ENCODE measurements at places on chromosomes 2 and 18.

DNA sequence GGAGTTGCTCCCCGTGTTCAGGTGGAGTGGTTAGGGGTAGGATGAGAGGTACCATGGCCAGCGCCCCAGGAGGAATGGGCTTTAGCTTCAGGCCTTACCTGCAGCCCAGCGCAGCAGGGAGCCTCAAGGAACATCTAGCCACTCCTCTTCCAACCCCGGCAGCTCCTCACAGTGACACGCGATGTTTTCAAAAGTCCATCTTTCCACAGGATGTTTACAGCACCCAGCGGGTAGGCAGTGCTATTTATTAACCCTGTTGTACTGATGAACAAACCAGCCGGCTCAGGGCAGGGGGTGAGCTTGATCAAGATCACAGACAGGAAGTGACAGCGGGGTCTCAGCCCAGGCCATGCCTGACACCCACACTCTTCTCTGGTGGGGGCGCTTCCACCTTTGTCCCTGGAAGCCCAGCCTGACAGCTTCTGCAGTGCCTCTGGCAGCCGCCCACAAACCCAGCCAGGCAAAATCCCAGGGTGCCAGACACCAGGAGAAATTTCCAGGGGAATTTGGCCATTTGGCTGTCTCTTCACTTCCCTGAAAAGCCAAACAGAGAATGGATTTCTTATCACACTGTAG is 18.4 kb upstream of the PRLH start:
- DNase-seq: no peak

DNA sequence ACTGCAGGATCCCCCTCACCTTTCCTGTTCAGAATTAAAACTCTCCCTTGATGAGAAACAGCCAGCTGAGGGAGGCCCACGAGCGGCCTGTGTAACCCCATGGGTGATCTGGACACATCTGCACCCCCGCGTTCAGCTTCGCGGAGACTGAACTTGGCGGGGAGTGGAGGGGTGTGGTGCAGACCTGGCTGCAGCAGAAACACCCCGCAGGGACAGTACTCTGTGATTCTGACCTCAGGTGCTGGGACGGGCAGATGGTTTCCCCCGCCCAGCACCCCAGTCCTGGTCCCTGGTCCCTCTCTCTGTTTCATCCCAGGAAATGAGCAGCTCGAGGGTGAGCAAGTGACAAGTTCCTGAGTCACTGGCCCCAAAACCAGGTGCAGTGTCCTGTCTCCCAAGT is 41.2 kb downstream of the GBX2 start:
- DNase-seq: no peak

- no peak for DNase-seq
These were observed 13.2 kb upstream of the SS18 start for GRCh38 chr18:26103579-26103978.

DNA sequence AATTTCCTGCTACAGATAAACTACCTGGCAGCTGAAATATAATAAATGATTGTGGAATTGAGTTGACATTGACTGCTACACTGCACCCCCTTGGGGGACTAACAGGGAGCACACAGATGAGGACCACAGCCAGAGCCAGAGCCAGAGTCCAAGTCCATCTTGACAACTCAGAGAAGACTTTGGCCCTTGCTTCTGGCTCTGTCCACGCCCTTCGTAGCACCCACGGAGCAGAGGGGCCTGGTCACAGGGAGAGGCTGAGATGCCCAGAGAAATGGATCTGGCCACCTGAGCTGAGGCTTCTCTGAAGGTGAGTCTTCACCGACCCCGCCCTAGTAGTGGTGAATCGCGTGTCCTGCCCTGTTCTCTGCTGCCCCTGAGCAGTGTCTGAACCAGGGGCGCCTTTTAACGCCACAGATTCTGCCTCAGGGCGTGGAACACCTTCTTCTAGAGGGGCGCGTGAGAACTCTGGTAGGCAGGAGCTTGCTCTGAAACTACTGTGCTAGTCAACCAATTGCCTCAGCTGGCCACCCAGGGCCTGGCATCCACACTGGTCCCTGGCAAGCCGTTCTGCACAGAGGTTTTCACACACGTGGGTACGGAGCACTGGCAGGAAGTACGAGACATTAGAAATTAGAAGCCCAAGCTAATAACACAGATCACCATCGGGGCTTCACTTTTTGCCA is 35.7 kb upstream of the MAT2A start:
- DNase-seq: no peak

DNA sequence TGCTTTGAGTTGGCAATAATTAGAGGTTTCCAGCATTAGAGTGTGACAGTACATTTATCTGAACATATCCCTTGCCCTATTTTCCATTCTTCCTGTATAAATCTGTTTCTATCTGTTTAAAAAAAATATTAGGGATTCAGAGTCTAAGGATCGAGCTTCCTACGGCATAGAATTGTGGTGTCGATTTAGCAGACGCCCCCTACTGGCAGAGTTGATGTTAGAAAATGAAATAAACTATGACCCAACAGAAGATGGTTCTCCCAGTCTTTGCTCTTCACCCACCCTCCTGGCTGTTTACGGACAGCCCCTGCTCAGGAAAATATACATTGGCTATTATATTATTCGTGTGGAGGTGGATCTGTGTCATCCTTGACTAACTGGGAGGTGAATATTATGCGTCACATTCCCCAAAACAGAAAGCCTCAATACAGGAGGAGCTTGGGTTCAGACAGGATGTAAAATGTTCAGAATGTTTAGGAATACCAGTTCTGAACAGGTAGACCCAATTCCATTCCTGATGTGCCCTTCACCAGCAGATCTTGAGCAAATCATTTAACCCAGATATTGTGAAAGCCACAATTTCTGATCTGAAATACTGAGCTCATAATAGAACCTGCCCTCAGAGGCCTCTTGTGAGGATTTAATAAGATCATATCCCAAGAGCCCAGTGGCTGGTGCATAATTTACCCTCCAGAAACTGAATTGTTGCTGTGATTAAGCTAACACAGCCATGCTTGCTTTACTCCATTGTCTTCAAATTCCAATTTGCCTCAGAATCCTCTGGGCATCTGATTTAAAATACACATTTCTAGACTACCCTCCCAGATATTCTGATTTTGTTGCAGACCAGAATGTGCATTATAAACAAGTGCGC is 10.8 kb upstream of the ERMN start:
- DNase-seq: no peak

- DNase-seq: no peak
These were observed 4.4 kb upstream of the RFX8 start for GRCh38 chr2:101479328-101479727.
